ENCODE measurements at places on chromosomes 2 and 18. TPM values are rescaled to one million over a fixed set of nuclear protein-coding genes. Genes with fewer than 3 reads are reported as not detected.

FSHR gene
- not detected for total RNA-seq

KLHL30 gene
- total RNA-seq, result 0.80 TPM

STARD6 gene
- total RNA-seq, result not detected

DNA sequence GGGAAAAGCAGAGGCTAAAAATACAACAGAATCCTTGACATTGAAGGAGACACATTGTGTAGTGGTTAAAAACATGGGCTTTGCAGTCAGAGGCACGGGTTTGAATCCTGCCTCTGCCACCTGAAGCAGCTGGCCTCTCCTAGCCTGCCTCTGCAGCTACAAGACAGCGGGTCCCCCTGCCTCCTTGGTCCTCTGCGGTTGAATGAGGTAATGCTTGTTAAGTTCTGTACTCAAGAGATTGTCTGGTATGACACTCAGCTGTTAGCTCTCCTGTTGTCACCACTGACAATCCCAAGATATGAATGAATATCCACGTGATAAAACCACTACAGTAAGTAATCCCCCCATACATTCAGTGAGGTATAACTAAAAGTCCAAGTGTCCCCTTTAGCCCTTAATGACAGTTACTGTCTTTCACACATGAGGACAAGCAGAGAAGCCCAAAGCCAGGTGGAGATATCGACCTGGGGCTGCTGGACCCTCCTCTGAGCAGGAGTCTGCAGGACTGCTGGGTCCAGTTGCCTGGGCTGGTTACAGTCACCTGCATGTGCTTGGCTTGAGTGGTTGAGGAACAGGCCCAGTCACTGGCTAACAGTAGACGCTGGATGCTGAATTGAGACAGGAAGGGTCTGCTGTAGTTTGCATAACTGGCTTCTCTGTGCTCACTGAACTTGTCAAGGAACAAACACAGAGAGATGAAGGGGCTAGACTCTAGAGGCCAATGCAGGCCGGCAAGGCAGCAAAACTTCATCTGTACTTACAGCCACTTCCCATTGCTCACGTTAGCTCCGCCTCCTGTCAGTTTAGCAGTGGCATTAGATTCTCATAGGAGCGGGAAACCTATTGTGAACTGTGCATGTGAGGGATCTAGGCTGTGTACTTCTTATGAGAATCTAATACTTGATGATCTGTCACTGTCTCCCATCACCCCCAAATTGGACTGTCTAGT lies 85.5 kb downstream of the TGFA start:
- no peak for DNase-seq

- DNase-seq, result no peak
Measured at GRCh38 chr2:111896576-111896975, 1.8 kb upstream of the MERTK start.

DNA sequence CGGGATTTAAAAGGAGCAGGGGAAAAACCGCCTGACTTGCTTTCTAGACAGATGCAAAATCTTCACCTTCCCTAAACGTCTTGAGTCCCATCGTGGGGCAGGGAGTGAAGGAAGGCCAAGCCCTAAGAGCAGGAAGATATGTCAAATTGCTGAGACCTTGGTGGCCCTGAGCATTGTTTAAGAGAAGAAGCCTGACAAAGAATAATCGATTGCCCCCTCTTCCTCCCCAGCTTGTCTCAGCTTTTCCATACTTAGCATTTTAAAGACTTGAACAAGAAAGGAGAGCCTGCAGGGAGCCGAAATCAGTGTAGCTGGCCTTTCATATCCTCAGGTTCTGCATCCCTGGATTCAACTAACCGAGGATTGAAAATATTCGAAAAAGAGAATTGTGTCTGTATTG lies 157.6 kb upstream of the DLX2 start:
- DNase-seq, result no peak

DNA sequence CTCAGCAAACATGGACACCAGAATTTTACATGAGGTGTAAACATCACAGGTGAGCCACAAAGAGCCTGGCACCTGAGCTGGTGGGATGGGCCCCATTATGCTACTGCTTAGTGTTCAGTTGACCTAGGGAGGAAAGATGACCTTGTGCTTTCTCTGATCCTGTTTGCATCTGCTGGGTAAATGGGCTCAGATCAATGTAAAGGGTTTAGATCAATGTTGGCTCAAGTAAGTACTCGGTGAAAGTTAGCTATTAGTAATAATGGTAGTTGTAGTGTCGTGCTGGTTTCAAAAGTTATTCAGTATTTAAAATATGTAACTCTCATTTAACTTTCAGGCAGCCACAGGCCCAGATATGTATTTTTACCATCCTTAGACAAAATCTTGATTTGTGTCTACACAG lies 19.8 kb downstream of the ABHD3 start:
- DNase-seq, result no peak

FEV gene
- not detected for total RNA-seq

DNA sequence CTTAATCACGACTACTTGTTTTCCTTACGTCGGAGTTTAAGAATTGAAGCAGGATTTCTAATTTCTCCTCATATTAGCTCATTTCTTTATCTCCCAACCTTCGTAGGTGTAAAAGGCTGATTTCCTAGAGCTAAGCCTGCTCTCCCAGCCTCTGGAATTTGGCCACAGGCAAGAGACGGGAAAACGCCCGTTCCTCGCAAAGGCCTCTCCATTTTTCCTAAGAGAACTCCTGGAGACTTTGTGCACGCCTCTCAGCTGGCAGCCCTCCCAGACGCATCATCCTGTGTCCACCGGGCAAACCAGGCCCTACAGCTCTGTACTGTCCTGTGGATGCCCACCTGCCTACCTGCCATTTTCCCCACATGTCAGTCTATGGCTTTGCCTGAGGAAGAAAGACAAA lies 106.3 kb downstream of the FTCDNL1 start:
- DNase-seq, result no peak

GRCh38 chr2:216695401-216695821 lies at the start of gene IGFBP5:
Gene IGFBP5 (minus strand): TSS chr2:216695549. CDS start chr2:216694775, 774 bp downstream.
- no peak for DNase-seq

FHL2 gene
- 109 TPM for total RNA-seq

DNA sequence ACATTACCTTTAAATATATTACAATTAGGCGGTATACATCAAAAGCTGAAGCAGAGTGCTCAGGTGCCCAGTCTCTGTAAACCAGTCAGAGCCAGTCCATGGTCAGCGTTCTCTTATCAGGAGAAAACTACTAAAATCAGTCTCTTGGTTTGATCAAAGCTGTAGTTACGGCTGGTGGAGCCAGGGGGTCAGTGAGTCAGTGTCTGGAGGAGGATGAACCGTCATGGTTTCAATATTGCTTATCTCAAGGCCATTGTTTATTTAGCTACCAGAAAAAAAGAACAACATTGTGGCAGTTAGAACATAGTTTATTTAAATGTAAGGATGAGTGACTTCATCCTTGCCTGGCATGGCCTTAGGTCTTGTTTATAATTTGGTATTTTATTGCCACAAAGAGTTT lies 71.3 kb upstream of the NYAP2 start:
- DNase-seq, result no peak

- no peak for DNase-seq
Measured at GRCh38 chr18:40148960-40149359, 1806.1 kb upstream of the PIK3C3 start.

DNA sequence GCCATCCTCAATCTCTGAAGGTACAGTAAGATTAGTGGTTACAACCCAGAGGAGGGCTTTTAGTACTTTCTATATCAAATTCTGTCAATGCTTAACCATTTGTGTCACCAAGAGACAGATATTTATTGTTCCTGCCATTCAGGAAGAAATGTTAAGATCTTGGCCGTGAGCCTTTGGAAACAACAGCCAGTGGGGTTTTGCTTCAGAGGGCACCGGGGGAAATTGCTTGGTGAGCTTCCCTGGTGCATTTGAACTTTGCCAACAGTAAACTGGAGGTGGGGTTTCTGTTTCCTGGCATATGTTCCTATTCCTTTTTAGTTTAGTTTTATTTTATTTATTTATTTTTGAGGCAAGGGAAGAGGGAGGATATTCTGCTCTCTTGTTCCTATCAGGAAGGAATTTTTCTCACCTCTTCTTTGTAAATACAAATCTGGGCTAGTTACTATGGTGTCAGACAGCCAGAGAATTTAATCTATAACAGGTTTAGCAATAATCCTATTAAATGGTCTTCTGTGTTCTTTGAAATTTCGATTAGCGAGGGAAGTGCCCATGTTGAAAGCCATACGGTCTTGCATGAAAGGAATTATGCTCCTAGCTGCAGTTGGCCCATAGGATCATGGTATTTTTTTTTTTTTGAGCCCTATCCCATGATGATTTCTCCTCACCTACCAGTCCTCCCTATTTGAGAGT lies 95.7 kb downstream of the MAIP1 start:
- no peak for DNase-seq

RGPD3 gene
- total RNA-seq, result not detected

DNA sequence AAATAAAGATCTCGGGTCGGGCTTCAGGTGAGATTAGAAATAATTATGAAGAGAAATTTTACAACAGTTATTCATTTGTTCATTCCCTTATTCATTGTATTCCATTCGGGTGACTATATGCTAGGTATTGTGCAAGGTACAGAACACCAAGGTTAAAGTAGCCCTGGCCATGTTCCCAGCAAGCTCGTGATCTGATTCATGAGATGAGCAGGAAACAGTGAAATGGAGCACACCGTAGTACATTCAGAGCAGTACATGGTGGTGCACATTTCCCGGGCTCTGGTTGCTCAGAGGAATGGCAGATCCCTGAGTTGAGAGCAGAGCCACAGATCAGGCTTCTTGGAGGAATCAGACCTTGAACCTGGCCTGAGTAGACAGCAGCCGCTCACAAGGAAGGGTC lies 87.7 kb downstream of the PRKRA start:
- peak; percentile 78 for DNase-seq

TFCP2L1 gene
- 4.6 TPM for total RNA-seq

DNA sequence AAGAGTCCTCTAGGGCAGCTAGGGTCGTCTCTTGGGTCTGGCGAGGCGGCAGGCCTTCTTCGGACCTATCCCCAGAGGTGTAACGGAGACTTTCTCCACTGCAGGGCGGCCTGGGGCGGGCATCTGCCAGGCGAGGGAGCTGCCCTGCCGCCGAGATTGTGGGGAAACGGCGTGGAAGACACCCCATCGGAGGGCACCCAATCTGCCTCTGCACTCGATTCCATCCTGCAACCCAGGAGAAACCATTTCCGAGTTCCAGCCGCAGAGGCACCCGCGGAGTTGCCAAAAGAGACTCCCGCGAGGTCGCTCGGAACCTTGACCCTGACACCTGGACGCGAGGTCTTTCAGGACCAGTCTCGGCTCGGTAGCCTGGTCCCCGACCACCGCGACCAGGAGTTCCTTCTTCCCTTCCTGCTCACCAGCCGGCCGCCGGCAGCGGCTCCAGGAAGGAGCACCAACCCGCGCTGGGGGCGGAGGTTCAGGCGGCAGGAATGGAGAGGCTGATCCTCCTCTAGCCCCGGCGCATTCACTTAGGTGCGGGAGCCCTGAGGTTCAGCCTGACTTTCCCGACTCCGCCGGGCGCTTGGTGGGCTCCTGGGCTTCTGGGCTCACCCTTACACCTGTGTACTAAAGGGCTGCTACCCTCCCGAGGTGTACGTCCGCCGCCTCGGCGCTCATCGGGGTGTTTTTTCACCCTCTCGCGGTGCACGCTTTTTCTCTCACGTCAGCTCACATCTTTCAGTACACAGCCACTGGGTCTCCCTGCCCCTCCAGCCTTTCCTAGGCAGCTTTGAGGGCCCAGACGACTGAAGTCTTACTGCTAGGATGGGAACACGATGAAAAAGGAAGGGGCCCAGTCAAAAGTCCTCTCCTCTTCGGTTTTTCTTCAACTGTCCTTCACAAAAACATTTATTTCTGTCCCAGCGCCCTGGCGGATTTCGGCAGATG lies 8.1 kb downstream of the SIX2 start:
- DNase-seq, result no peak

DNA sequence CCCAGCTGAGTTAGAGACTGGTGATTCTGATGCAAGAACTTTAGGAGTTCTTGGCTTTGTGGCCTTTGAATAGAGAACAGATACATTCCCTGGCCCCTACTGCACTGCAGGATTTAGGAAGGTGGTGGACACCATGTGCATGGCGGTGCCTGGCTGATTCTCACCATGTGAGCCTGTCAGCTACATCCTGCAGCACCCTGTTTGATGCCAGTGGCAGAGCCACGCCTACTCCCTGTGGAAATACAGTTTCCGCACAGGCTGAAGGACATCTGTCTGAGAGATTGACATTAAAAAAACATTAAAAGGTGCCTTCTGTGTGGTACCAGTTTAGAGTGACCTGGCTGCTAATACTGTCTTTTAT lies 50.0 kb downstream of the KCNE4 start:
- DNase-seq, result no peak

DSC2 gene
- total RNA-seq, result 13.9 TPM

DNA sequence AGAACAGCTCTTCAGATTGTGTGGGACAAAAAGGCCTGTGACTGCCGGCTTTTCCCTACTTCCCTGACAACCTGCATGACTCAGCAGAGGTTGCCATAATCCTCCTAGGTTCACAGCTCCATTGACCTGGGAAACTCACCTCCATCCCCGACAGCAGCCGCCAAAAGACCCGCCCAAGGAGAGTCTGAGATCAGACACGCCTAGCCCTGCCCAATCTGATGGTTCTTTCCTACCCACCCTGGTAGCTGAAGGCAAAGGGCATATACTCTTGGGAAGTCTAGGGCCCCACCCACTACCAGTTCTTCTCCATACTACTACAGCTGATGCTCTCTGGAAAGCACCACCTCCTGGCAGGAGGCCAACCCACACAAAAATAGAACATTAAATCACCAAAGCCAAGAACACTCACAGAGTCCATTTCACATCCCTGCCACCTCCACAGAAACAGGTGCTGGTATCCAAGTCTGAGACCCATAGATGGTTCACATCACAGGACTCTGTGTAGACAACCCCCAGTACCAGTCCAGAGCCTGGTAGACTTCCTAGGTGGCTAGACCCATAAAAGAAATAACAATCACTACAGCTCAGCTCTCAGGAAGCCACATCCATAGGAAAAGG lies 140.6 kb downstream of the NETO1 start:
- peak; percentile 18 for DNase-seq

VRK2 gene
- total RNA-seq, result 32.7 TPM

- no peak for DNase-seq
Measured at GRCh38 chr18:69123421-69123820, 277.3 kb upstream of the DOK6 start.

GRCh38 chr18:62857263-62857976 lies 142.1 kb downstream of the PHLPP1 start:
- no peak for DNase-seq

All from PC-9 (cell line).